ENCODE measurements at places on chromosomes 2 and 18.

- H3K27ac ChIP-seq = no peak overlapping the region
- H3K4me3 ChIP-seq = no peak overlapping the region
- no peaks in the 10 kb centered on the region for H3K36me3 ChIP-seq
- peaks cover 6% of the 10 kb centered on the region for H3K4me1 ChIP-seq
- DNase-seq = no peak
These were observed 31.9 kb downstream of the EXOC6B start for GRCh38 chr2:72793798-72794440.

- no peak overlapping the region for H3K4me3 ChIP-seq
- no peak overlapping the region for H3K27ac ChIP-seq
- no peak for DNase-seq
- no peaks in the 10 kb centered on the region for H3K4me1 ChIP-seq
These were observed 20.6 kb upstream of the DSG4 start for GRCh38 chr18:31356025-31356424.

- no peaks in the 10 kb centered on the region for H3K27me3 ChIP-seq
- H3K4me3 ChIP-seq = no peak overlapping the region
- H3K27ac ChIP-seq = no peak overlapping the region
- H3K4me1 ChIP-seq = no peaks in the 10 kb centered on the region
- DNase-seq = no peak
These were observed 19.2 kb upstream of the IL36G start for GRCh38 chr2:112958428-112959108.

- peaks cover 4% of the 10 kb centered on the region for H3K27me3 ChIP-seq
- peak overlapping the region; percentile 85 for H3K4me3 ChIP-seq
- H3K27ac ChIP-seq = peak overlapping the region; percentile 50
- no peaks in the 10 kb centered on the region for H3K36me3 ChIP-seq
- DNase-seq = no peak
- peaks cover 74% of the 10 kb centered on the region for H3K4me1 ChIP-seq
These were observed 3.8 kb downstream of the SLC1A4 start for GRCh38 chr2:64992990-64993389.

GRCh38 chr2:85888020-85888683 is 638 bp downstream of the ST3GAL5 start:
- H3K27ac ChIP-seq = peak overlapping the region; percentile 91
- no peaks in the 10 kb centered on the region for H3K27me3 ChIP-seq
- H3K36me3 ChIP-seq = no peaks in the 10 kb centered on the region
- DNase-seq = no peak
- peak overlapping the region; percentile 84 for H3K4me3 ChIP-seq

DNA sequence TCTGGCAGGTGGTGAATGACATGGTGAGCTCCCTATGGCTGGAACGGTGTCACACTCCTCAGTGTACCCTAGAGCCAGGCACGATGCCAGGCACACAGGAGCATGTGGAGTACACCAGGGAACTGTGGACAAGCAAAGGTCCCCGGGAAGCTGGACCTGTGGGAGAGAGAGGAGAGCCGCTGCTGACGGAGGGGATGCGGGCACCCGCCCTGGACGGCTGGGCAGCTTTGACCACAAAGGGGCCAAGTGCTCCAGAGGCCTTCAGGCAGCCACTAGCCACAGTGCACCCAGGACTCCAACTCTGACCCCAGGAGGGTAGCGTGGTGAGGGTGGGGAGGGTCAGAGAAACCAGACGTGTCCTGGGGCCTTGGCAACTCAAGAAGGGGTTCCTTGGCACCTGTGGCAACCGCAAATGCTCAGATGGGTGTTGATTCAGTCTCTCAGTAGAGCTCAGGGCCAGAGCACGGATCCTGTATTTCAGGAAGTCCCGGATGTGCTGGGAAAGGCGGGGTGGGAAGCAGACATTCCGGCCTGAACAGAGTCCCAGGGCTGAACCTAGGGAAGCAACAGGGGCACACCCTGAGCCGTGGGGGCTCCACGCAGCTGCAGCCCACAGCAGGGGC is 2.3 kb upstream of the MAB21L4 start:
- H3K27ac ChIP-seq = peak overlapping the region; percentile 92
- peaks cover 20% of the 10 kb centered on the region for H3K4me1 ChIP-seq
- H3K4me3 ChIP-seq = peak overlapping the region; percentile 29
- no peak for DNase-seq
- H3K27me3 ChIP-seq = no peaks in the 10 kb centered on the region
- H3K36me3 ChIP-seq = no peaks in the 10 kb centered on the region

GRCh38 chr2:102155703-102156515 is 13.4 kb downstream of the IL1R1 start:
- no peaks in the 10 kb centered on the region for H3K36me3 ChIP-seq
- H3K4me1 ChIP-seq = peaks cover 30% of the 10 kb centered on the region
- no peaks in the 10 kb centered on the region for H3K27me3 ChIP-seq
- peak overlapping the region; percentile 88 for H3K27ac ChIP-seq

GRCh38 chr2:101969723-101970122 is 22.0 kb upstream of the IL1R2 start:
- no peak for DNase-seq
- H3K4me1 ChIP-seq = peaks cover 52% of the 10 kb centered on the region
- no peak overlapping the region for H3K4me3 ChIP-seq
- no peaks in the 10 kb centered on the region for H3K36me3 ChIP-seq
- H3K27ac ChIP-seq = no peak overlapping the region

DNA sequence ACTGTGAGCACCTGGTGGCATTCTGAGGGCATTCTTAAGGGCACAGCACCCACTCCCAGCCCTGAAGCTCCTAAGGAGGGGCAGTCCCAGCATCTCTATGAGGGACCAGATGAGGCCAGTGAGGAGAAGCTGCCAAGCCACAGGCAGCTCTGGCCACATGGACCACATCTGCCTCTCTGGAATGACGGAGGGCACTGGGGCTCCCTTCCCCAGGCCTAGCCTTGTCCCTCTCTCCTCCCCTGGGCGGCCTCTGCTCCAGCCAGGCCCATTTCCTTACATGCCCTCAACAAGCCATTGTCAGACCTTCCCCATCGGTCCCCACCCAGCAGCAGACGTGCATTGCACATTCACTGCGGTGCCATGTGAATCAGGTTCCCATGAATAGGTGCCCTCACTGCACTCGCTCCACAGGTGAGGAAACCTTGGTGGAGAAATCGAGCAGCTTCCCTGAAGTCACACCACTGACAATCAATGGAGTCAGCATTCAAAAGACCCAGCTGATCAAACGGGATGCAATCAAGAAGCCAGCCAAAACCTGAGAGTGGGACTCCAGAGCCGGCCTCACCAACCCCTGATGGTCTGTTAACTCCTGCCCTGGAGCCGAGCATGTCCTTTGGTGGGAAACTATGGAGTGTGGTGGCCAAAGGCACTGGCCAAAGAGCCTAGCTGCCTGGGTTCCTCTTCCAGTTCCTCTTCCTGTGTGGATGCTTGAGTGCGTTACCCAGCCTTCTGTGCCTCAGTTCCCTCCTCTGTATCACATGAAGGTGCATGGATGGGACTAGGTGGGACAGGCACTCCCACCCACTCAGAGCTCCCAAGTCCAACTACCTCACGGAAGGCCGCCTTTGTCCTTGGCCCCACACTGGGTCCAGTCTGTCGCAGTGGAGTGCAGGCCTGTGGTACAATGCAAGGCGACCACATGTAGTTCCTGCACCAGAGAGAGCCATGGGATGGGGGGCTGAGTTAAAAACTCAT is 147.3 kb downstream of the ZFP36L2 start:
- H3K4me1 ChIP-seq = peaks cover 68% of the 10 kb centered on the region
- no peaks in the 10 kb centered on the region for H3K27me3 ChIP-seq
- no peak overlapping the region for H3K4me3 ChIP-seq
- no peak overlapping the region for H3K27ac ChIP-seq
- DNase-seq = no peak

DNA sequence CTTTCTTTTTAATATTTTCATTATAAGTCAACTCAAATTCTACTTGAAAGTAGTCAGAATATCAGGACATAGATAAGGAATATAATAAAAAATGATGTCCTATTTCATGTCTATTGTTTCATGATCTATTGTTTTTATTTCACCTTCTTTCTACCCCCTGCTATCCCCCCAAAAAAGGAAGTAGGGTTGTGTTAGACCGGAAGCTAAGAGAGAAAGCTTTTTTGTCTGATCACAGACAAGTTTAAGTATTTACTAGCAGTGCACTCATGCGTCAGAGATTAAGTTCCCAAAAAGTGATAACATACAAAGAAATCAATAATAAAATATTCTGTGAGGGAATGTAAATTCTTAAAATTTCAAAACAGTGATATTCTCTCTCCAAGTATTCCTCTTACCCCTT is 447.1 kb upstream of the CNTNAP5 start:
- no peak overlapping the region for H3K4me3 ChIP-seq
- no peaks in the 10 kb centered on the region for H3K36me3 ChIP-seq
- no peak for DNase-seq

DNA sequence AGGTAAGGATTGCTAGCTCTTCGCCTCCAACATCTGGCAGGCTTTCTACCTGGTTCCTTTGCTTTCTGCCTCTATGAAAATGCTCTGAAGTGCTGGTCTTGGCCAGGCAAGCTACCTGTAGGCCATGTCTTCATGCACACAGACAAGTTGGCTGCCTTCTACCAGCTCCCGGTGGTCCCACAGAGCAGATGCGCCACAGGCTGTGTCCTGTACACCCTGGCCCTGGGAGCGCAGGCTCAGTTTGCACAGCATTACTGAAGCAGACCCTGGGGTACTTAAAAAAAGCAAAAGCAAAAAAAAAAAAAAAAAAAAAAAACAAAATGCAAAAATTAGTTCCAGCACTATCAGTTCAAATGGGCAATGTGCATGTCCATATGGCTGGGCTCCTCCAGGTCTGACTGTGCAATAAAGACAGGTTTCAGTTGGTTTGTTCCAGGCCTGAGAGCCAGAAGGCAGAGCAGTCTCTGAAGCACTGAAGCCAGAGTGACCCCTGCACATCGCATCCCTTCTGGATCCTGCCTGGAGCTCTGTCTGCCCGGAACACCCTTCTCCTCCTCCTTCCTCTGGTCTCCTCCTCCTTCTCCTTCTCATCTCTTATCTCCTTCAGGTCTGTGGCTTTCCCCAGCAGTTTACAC is 288.0 kb upstream of the REV1 start:
- H3K36me3 ChIP-seq = no peaks in the 10 kb centered on the region
- H3K27ac ChIP-seq = no peak overlapping the region
- H3K27me3 ChIP-seq = no peaks in the 10 kb centered on the region
- H3K4me1 ChIP-seq = no peaks in the 10 kb centered on the region
- DNase-seq = no peak
- no peak overlapping the region for H3K4me3 ChIP-seq

DNA sequence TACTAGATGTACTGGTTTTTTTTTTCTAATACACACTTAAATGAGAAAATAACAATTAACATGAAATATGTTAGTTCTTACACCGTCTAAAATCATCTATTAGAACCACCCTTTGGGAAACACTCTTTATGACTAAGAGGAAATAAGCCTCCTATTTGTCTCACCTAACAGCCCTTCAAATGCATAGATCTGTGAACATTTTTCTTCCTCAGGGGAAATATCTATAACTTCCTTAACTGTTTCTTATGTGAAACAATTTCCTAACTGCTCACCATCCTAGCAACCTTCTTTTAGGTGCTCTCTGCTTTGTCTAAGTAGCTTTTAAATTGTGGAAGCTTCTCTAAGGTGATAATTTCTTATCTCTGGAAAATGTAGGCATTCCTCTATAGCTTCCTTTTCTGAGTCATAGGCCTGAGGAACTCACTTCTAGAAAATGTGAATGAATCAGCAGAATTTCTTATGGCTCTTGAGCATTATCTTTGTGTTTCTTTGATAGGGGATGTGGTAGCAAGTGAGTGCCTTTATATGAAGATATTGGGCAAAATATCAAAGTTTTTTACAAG is 56.1 kb downstream of the CNTNAP5 start:
- no peaks in the 10 kb centered on the region for H3K4me1 ChIP-seq
- no peak overlapping the region for H3K4me3 ChIP-seq
- DNase-seq = no peak
- no peaks in the 10 kb centered on the region for H3K36me3 ChIP-seq
- H3K27me3 ChIP-seq = no peaks in the 10 kb centered on the region

GRCh38 chr2:171320208-171320621 is 113.6 kb downstream of the METTL8 start:
- DNase-seq = no peak
- no peak overlapping the region for H3K4me3 ChIP-seq

DNA sequence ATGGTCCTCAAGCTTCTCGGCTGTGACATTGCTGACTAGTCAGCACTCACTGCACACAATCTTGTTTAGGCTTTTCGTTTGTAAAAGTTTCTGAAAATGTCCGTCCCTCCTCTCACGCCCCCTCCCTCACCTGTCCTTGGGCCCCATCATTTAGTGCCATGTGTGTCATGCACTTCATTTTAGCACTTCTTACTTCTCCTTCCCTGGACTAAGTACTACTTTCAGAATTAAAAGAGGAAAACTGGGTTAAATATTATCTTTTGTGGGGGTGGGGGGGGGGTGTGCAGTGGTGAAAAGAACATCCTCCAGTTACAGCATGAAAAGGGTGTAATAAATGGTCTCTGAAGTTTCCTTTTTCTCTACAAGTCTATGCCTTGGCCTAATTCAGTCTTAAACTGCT is 182.0 kb upstream of the SP5 start:
- H3K36me3 ChIP-seq = no peaks in the 10 kb centered on the region

DNA sequence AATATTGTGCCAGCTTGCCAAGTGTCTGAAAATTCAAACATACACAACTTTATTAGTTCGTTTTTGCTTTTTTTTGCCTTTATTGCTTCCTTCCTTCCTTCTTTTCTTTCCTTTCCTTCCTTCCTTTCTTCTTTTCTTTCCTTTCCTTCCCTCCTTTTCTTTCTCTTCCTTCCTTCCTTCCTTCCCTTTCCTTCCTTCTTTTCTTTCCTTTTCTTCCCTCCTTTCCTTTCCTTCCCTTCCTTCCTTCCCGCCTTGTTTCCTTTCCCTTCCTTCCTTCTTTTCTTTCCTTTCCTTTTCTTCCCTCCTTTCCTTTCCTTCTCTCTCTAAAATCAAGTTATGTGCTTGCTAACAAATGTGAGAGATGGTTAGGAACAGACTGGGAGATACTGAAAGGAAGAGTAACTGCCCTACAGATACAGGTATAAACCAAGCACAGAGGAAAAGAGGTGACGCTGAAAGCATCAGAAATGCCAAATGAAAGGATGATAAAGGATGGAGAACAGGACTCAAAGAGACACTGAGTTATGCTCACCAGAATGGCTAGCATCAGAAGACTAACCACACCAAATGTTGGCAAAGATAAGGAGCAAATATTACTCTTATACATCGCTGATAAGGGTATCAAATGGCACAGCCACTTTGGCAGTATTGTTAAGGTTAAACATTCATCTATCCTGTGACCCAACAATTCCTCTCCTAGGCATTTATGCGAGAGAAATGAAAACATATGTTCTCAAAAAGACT is 151.6 kb downstream of the MREG start:
- no peak overlapping the region for H3K4me3 ChIP-seq
- H3K4me1 ChIP-seq = no peaks in the 10 kb centered on the region
- no peak overlapping the region for H3K27ac ChIP-seq
- no peak for DNase-seq
- no peaks in the 10 kb centered on the region for H3K27me3 ChIP-seq

All from esophagus squamous epithelium (tissue), 5 donors.